ENCODE measurements at places on chromosomes 16 and 17.

DNA sequence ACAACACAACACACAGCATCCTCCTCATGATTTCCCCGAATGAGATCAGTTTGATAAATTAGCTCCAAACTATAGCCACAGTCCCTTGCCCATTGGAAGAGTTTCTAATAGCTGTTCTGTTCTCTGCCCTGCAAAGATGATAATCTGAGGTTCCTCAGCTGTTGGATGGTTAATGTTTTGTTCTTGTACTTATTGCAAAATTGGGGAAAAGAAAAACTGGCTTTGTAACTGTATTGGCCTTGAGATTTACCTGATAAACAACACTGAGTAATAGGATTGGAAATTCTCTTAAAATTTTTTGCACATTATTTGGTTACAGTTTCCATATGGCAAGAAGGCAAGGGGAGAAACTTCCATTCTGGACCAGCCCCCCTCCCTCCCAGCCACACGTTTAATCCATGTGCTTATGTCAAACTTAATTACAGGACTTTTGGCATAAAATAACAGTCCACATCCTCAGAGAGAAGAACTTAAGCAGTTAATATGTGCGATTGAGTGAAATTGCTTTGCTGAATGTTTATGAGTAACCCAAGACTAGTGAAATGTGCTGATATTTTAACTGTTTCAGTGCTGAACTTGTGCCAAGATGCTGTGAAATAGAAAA, 119.1 kb upstream of the ZFHX3 start:
- no peak for DNase-seq

DNA sequence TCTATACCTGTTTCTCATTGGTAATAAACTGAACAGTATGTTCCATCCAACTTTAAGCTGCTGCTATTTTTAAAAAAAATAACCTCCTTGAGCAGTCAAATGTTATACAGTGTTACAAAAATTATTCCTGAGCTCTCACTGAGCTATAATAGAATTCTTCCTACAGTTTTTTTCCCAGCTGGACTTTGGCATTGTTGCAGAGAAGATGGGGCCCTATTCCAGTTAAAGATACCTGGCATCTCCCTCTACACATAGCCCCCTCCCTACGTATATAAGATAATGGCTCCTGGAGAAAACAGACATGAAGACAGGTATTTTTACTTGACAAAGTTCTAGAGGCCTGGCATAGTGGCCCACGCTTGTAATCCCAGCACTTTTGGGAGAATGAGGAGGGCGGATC, 1.6 kb upstream of the COX6A2 start:
- no peak for DNase-seq

DNA sequence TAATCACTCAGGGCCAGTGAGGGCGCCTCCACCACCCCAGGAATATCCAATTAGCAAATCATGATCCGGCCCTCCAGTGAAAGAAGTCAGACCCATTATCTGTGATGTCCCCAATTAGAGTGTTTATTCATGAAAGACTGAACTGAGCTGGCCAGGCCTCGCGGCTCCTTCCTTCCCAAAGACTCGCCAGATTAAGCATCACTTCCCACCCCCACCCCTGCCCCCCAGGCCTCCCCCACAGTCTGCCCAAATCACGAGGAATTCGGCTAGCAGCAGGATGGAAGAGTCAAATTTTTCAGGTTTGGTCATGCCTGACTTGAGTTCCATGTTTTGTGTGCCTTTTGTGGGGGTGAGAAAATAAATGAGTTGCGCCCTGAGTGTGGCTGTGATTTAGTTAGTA, 298.4 kb upstream of the SALL1 start:
- DNase-seq, result no peak

DNA sequence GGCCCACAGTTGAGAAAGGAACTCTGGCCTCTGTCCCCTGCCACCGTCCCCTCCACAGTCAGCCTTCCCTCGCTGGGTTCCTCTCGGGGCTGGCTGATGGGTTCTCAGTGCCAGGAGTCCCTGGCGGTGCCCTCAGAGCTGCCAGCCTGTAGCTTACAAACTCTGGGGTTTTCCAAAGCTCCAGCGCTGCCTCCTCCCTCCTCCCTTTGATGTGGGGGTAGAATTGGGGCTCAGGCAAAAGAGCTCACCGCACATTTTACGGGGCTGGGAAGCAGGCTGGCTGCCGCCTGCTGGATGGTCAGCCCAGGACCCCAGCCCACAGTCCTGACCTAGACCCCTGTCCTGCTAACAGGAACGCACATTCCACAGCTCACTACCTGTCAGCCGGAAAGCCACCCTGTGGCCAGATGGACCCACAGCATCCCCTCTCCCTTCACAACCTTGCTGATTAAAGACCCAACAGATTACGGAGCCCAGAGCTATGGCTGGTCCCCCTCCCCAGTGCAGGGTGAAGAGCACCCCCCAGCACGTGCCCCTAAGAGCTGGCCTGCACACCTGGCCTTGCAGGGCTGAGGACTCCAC, 6.0 kb downstream of the VASN start:
- no peak for DNase-seq

DNA sequence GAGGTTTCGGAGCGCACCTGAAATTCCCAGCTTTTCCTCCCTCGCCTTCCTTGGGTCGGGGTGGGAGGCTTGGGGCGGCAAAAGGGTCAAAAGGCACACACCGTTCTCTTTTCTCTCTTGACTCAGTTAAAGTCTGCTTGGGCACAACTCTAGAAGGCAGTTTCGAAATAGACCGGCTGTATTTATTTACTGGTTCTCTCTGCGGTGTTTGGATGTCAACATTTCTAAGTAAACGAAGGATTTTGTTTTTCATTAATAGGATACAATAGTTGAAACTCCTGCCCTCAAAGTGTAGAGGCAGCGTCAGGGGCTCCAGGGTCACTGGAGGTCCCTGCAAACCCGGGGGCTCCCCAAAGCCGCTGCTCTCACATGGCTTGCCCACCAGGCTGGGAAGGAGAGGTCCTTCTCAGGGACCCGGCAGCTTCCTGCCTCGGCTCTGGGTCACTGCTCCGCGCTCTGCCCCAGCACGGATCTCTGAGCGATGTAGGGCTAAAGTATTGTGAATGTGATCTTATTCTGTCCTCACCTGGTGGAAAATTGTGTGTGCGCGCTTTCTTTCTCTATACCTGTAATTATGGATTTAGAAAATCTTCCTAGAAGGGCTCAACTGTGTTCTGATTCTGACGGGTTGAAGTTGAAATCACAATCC, 952 bp downstream of the BMERB1 start:
- DNase-seq, result no peak

- no peak for DNase-seq
Measured at GRCh38 chr16:85400305-85401205, 212.6 kb upstream of the GSE1 start.

DNA sequence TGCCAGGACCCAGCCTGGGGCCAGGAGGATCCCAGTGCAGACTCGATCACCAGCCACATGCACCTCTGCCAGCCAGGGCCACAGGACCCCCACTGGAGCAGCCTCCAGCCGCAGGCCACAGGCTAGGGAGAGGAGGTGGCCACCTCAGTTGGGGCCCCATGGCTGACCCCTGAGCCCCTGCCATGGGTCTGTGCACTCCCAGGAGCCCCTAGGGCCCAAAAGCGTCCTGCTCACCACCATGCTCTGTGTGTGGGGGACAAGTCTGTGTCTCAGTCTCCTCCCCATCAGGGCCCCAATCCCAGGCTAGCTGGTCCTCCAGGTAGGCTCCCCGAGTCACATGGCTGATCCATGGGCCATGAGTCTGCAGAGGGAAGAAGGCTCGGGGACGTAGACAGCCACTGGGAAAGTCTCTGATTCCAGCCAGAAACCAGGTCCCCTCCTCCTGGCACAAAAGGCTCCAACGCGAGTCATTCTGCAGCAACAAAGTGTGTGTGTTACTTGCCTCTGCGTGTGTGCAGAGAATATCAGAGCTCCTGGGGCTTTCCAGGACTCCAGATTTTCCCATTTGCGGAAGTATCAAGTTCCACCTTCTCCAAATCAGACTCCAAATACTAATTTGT, 6.1 kb upstream of the PRSS8 start:
- DNase-seq, result no peak

DNA sequence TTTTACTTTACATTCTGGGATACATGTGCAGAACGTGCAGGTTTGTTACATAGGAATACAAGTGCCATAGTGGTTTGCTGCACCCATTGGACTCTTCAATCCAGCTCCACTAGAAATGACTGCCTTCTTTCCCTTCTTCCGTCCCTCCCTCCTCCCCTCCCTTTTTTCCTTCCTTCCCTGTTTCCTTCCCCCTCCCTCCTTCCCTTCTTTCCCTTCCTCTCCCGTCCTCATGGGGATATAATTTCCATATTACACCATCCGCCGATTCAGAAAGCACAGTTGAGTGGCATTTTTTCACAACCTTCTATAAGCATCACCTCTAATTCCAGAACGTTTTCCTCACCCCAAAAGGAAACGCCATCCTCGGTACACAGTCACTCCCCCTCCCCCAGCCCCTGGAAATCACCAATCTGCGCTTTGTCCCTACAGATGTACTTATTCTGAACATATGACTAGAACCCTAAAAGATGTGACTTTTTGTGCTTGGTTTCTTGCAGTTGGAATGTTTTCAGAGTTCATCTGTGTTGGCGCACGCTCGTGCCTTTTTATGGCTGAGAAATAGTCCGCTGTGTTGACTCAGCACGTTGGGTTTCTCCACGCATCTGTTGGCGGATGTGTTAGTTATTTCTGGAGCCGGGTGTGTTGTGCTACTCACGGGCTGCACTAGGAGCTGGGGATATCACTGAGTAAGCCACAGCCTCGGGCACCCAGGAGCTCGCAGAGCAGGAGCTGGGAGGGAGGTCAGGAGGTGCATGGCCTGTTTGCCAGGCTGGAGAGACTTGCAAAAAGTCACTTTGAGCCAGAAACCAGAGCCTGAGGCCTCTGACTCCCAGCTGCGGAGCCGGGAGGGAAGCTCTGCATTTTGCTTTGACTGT, 336.4 kb downstream of the SEC14L1 start:
- DNase-seq, result no peak

DNA sequence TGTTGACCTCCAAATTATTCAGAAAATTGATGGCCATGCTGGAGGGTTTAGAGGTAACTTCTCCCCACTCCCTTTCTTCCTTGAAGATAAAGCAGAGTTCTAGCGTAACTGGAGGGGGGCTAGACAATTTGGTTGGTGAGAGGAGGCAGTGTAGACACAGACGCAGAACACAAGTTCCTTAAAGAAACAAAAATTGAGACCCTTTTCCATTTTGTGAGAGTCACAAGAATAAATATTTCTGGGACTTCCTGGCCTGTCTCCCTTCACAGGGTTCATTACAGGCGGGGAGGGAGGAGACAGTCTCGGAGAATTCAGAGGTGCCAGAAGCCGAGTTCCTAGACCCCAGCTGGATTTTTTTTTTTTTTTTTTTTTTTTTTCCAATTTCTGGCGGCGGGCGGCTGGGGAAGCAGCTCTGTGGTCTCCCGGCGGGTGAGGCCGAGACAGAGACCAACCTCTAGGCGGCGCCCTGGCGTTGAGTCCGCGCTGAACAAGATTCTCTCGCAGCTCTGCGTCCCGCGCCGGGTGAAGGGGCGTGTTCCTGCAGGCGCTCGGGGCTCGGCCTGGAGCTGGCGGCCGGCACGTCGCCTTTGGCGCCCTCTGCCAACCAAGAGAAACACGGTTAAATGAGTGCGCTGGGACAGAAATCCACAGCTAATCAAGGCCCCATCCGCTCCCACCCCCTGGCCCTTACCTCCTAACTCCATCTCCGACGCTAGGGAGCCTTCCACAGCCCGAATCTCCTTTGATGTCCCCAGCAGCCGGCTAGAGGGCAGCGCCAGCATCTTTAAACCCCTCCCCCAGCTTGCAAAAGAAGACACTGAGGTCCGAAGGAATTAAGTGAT, 10.2 kb upstream of the HOXB9 start:
- DNase-seq, result peak; percentile 59

DNA sequence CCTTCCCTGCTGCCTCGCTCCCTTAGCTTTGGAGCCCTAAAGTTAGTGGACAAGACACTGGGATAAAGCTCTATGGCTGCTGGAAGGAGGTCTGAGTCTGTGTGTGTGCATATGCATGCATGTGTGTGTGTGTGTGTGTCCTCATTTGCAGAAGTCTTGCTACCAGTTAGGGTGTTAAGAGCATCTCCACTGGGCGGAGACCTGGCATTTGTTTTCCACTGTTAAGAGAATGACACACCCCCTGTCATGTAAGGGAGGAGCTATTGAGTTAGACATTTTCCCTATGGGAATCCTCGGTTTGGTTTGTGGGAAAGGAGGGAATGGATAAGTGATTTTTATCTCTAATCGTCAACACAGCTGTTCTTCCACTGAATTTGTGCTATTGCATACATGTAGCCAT, 24.8 kb upstream of the ARHGAP23 start:
- no peak for DNase-seq

GRCh38 chr16:381789-382717, at the start of gene PGAP6:
Gene PGAP6 (minus strand): TSS chr16:381978. CDS start chr16:381821, 157 bp downstream.
- DNase-seq, result no peak

DNA sequence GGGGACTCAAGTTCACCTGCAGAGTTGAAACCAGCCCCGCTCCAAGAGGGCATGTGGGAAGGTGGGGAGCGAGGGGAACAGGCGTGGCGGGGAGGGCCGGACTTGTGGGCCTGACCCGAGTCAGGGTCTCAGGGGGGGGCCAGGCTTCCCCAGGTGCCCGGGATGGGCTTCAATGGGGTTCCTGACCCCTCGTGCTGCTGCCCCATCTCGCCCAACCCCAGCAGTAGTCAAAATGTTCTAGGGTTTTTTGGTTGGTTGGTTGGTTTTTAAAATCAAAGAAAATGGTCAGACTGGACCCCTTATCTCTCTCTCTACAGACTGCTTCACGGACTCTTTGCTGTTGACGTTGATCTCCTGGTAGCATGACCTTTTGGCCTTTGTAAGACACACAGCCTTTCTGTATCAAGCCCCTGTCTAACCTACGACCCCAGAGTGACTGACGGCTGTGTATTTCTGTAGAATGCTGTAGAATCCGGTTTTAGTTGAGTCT, 69.5 kb downstream of the AMFR start:
- DNase-seq, result no peak

DNA sequence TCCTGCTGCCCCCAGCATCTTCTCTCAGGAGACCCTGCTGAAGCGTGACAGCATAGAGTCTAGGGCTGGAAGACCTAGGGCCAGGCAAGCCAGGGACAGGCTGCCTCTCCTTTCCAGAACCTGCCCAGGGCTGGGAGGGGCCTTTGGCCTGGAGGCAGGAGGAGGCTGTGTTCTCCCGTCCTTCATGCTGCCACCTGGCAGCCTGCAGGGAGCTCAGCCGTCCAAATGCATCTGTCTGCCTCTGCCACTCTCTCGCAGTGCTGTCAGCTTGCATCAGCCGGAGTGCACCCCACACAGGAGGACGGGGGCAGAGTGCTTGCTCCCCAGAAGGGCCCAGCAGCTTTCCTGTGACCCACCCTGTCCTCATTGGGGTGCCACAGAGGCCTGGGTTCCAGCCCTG, 31.3 kb downstream of the ARHGAP23 start:
- no peak for DNase-seq

DNA sequence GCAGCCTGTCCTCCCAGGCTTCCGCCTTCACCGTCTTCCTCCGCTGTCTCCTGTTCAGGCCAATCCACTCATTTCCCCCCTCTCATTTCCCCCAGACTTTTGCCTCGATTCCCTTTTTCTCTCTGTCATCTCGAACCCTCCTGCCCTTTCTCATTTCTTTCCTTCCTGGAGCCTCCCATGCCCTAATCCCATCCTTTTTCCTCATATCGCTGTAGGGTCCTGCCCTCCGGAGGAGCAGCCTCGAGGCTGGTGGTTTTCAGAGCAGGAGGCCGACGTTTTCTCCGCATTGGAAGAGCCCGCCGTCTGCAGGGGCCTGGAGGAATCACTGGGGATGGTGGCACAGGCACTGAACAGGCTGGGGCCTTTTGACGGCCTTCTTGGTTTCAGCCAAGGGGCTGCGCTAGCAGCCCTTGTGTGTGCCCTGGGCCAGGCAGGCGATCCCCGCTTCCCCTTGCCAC, 597 bp downstream of the OVCA2 start:
- DNase-seq, result no peak

Data from effector memory CD8-positive, alpha-beta T cell (primary cell).